ENCODE measurements at places on chromosomes 5 and 9. TPM values are rescaled to one million over a fixed set of nuclear protein-coding genes. Genes with fewer than 3 reads are reported as not detected.

Gene BHMT2
- total RNA-seq = 0.40 TPM

- no peak overlapping the region for H3K4me3 ChIP-seq
- H3K4me1 ChIP-seq = no peaks in the 10 kb centered on the region
- DNase-seq = no peak
- H3K27me3 ChIP-seq = no peaks in the 10 kb centered on the region
Observed at GRCh38 chr9:27440888-27441740, 83.0 kb upstream of the IFNK start.

Gene CCDC152
- total RNA-seq = 0.27 TPM

DNA sequence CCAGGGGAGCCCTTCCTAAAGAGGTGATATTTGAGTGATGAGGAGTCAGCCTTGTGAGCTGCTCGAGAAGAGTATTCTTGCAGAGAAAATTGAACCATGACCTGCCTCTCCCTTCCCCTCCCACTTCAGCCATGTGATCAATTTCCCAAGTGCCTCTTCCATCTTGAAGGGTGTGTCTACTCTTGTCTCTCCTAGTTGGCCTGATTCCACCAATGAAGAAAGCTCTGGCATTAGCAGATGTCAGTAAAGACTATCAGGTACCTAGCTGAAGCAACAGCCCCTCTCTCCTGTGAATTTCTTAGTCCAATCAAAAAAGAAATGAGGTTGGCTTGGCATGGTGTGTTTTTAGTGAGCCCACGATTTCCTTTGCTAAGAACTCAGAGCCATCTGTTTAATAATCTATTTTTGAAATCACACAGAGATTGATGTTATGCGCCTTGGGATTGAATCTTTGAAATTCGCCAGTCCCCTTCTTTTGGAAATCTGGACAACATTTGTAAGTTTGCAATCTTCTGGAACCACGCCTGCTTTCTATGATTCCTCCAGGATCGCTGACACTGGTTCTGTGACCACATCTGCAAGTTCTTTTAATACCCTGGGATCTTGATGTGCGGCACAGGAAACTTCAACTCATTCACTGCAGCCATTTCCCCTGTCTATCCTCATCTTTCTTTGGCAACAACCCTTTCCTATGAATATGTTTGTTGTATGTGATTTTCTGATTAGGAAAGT is 404.6 kb downstream of the DMRT2 start:
- no peak overlapping the region for H3K4me3 ChIP-seq
- no peaks in the 10 kb centered on the region for H3K4me1 ChIP-seq
- no peak overlapping the region for H3K27ac ChIP-seq
- no peaks in the 10 kb centered on the region for H3K36me3 ChIP-seq

DNA sequence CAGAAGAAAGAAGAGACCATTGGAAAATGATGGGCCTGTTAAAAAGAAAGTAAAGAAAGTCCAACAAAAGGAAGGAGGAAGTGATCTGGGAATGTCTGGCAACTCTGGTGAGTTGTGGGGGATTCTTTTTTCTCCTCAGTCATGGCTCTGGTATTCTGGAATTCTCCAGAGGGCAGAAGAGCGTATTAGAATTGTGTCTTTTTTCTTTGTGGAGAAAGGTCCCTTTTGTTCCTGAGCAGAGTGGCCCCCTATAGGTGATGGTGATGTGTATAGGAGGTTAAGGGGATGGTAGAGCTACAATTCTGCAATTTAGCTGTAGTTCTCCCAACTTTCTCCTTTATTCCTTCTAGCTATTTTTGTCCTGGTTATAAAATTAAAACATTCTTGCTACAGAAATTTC is 1.6 kb upstream of the DHFR start:
- H3K4me3 ChIP-seq = no peak overlapping the region
- no peaks in the 10 kb centered on the region for H3K27me3 ChIP-seq
- no peak overlapping the region for H3K27ac ChIP-seq
- no peak for DNase-seq
- no peaks in the 10 kb centered on the region for H3K4me1 ChIP-seq

Gene PTGR1
- 85.3 TPM for total RNA-seq

GRCh38 chr9:137157618-137158415 is 12.0 kb downstream of the LRRC26 start:
- peaks cover 7% of the 10 kb centered on the region for H3K4me1 ChIP-seq
- H3K4me3 ChIP-seq = no peak overlapping the region
- H3K27ac ChIP-seq = no peak overlapping the region

- DNase-seq = no peak
- no peaks in the 10 kb centered on the region for H3K4me1 ChIP-seq
- no peak overlapping the region for H3K4me3 ChIP-seq
- no peaks in the 10 kb centered on the region for H3K27me3 ChIP-seq
- H3K36me3 ChIP-seq = no peaks in the 10 kb centered on the region
- no peak overlapping the region for H3K27ac ChIP-seq
Observed at GRCh38 chr5:10599862-10600284, 36.0 kb downstream of the ANKRD33B start.

GRCh38 chr9:132250324-132251262 is 88.7 kb downstream of the NTNG2 start:
- peaks cover 6% of the 10 kb centered on the region for H3K27me3 ChIP-seq
- H3K27ac ChIP-seq = no peak overlapping the region
- no peak for DNase-seq
- H3K4me3 ChIP-seq = no peak overlapping the region

Gene TLE1
- total RNA-seq = 43.8 TPM

Gene LCN12
- total RNA-seq = 6.5 TPM

DNA sequence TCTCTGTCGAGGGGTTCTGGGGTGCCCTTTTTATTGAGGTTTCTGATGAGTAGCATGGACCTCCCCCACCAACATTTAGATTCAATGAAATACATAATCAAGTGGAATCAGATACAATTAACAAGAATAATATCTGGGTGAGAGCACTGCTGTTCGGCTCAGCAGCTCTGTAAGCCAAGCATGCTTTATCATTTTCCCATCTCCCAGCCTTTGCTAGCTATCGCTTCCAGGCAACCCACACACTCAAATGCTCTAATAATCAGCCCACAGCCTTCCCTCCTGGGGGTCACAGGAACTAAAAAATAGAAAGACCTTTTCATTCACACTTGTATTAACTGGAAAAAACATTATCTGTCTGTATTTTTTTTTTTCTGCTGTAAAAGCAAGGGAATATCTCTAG is 8.9 kb downstream of the PLPPR1 start:
- no peaks in the 10 kb centered on the region for H3K4me1 ChIP-seq
- no peak overlapping the region for H3K27ac ChIP-seq
- DNase-seq = no peak
- no peaks in the 10 kb centered on the region for H3K27me3 ChIP-seq

Gene TOR4A
- 63.9 TPM for total RNA-seq

GRCh38 chr9:90368928-90369327 is 273.7 kb downstream of the DIRAS2 start:
- H3K4me3 ChIP-seq = no peak overlapping the region
- DNase-seq = no peak
- H3K36me3 ChIP-seq = no peaks in the 10 kb centered on the region
- H3K4me1 ChIP-seq = no peaks in the 10 kb centered on the region
- H3K27me3 ChIP-seq = no peaks in the 10 kb centered on the region
- H3K27ac ChIP-seq = no peak overlapping the region

DNA sequence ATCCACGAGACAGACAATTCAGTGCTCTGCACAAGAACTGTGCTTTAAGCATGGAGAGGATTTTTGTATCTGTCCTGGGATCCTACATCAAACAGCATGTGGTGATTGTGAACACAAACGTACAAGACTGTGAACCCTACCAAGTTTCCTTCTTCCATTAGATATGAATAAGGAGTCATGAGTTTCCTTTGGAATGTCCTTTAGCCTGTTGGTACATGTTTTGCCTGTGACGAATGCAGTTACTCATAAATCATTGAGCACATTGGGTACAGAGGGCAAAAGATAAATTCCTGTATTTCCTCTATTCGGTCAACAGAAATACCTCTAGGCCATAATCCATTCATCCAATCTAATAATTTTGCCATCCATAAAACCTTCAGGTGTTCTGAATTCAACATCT is 61.5 kb downstream of the FXN start:
- H3K27ac ChIP-seq = peak overlapping the region; percentile 73
- no peaks in the 10 kb centered on the region for H3K36me3 ChIP-seq
- no peak for DNase-seq
- H3K4me3 ChIP-seq = no peak overlapping the region
- peaks cover 8% of the 10 kb centered on the region for H3K4me1 ChIP-seq
- H3K27me3 ChIP-seq = no peaks in the 10 kb centered on the region

GRCh38 chr9:72124947-72125346 is 24.3 kb upstream of the GDA start:
- no peak for DNase-seq
- no peaks in the 10 kb centered on the region for H3K36me3 ChIP-seq
- H3K27me3 ChIP-seq = no peaks in the 10 kb centered on the region
- no peak overlapping the region for H3K27ac ChIP-seq

GRCh38 chr5:93431250-93431649 is 149.8 kb downstream of the NR2F1-AS1 start:
- H3K27me3 ChIP-seq = no peaks in the 10 kb centered on the region
- no peak overlapping the region for H3K4me3 ChIP-seq
- H3K27ac ChIP-seq = no peak overlapping the region
- no peaks in the 10 kb centered on the region for H3K4me1 ChIP-seq

DNA sequence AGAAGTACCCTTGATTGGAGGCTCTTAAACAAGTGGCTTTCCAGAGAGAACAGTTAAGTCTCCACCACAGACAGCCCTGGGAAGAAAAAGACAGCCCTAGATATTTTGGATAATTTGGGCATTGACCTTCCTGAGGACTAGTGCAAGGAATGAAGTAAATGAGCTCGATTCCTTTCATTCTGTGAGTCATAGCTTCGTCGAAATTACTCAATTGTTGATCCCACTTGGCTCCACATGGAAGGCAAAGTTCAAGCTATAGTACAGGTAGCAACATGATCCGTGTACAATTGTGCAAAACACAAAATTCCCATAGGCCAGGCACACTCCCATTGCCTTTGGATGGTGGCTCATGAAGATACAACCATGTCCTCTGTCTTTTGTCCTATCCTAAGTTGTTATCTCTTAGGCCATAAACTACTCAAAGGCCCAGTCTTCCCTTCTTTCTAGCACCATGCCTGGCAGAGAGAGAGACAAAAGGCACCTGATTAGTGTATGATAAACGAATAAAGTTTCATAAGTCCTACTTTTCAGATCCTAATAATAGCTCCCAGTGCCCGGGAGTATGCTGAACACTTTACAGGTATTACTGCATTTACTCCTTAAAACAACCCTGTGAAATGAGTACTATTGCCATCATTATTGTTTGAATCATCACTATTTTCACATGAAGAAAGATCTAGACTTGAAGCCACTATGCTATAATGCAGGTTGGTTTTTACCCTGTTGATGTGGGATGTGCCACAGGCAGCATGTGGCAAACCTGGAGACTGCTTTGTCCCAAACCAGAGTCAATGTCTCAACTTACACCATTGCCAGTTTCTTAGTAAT is 116.7 kb upstream of the RANBP3L start:
- no peak overlapping the region for H3K4me3 ChIP-seq
- H3K36me3 ChIP-seq = no peaks in the 10 kb centered on the region
- H3K27me3 ChIP-seq = no peaks in the 10 kb centered on the region
- no peak for DNase-seq

DNA sequence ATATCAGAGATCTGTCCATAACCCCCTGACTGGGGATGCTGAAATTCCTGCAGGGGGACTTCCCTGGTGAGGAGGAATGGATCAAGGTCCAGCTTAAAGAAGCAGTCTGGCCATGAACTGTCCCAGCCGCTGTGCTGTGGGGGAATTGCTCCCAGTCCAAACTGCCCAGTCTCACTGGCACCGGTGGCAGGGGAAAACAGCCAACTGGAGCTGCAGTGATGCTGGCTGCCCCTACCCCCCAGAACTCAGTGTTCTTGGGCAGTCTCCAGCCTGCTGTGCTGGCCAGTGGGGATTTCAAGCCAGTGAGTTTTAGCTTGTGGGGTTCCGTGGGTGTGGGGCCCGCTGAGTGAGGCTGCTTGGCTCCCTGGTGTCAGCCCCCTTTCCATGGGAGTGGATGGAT is 306.5 kb upstream of the RPS23 start:
- no peak overlapping the region for H3K27ac ChIP-seq
- DNase-seq = no peak
- no peaks in the 10 kb centered on the region for H3K36me3 ChIP-seq
- H3K4me3 ChIP-seq = no peak overlapping the region
- H3K4me1 ChIP-seq = peaks cover 3% of the 10 kb centered on the region
- H3K27me3 ChIP-seq = no peaks in the 10 kb centered on the region

- H3K4me1 ChIP-seq = no peaks in the 10 kb centered on the region
- DNase-seq = no peak
- H3K36me3 ChIP-seq = no peaks in the 10 kb centered on the region
- H3K27ac ChIP-seq = no peak overlapping the region
- no peaks in the 10 kb centered on the region for H3K27me3 ChIP-seq
- H3K4me3 ChIP-seq = no peak overlapping the region
Observed at GRCh38 chr5:166262395-166262794, 2029.0 kb upstream of the WWC1 start.

- peaks cover 9% of the 10 kb centered on the region for H3K4me1 ChIP-seq
- no peak overlapping the region for H3K4me3 ChIP-seq
- H3K27ac ChIP-seq = peak overlapping the region; percentile 32
Observed at GRCh38 chr9:131667576-131667975, 72.3 kb downstream of the RAPGEF1 start.

Gene ARID3C
- not detected for total RNA-seq

GRCh38 chr9:91681461-91682305 is 258.1 kb upstream of the NFIL3 start:
- no peaks in the 10 kb centered on the region for H3K4me1 ChIP-seq
- no peaks in the 10 kb centered on the region for H3K27me3 ChIP-seq
- H3K36me3 ChIP-seq = no peaks in the 10 kb centered on the region
- peak; percentile 64 for DNase-seq
- H3K4me3 ChIP-seq = no peak overlapping the region

DNA sequence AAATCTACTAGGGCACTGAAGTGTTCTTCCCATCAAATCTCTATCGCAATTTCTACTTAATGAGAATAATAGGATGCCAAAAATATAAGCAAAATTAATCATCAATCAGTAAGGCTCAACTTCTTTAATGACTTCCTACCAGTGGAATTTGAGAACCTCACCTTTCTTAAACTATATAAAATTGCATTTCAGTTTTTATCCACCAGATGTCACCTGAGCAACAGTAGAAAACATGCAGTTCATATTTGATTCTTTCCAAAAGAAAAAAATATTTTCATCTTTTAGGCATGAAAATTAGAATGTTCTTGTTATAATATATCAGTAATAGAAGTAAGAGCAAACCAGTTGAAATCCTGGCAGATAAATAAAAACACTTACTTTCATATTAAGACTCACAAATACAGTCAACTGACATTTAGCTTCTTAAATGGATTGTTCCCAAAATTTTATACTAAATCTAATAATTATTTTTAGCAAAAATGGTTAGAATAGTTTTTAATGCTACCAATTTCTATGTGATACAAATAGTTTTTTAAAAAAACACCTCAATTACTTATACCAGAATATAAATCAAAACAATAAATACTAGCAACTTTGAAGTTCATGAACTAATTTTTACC is 13.4 kb upstream of the CCDC112 start:
- H3K27me3 ChIP-seq = no peaks in the 10 kb centered on the region
- H3K27ac ChIP-seq = no peak overlapping the region
- no peak overlapping the region for H3K4me3 ChIP-seq
- H3K4me1 ChIP-seq = no peaks in the 10 kb centered on the region
- no peak for DNase-seq
